ENCODE measurements at places on chromosomes 7 and 10. TPM values are rescaled to one million over a fixed set of nuclear protein-coding genes. Genes with fewer than 3 reads are reported as not detected.

The NUTM2D gene
- total RNA-seq = 0.74 TPM

The LRRC61 gene
- total RNA-seq = 21.9 TPM

DNA sequence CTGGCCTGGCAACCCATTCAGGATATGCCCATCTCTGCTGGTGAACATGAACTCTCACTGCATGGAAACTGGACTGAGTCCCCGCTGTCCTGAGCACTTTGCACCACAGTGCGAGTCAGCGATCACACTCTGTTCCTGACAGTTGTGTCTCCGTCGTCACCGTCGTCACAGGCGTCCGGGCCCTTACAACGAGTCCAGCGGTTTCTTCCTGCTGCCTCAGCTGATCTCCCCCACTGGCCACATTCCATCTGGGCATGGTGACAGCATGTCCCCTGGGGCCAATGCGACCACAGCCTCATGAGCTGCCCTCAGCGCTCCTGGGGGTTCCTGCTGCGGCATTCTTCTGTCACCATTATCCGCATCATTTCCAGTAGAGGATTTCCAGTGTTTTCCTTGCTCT, 76.8 kb upstream of the KLF6 start:
- no peak overlapping the region for H3K27ac ChIP-seq
- H3K27me3 ChIP-seq = no peaks in the 10 kb centered on the region
- no peaks in the 10 kb centered on the region for H3K36me3 ChIP-seq
- no peak overlapping the region for H3K4me3 ChIP-seq
- peaks cover 25% of the 10 kb centered on the region for H3K4me1 ChIP-seq
- no peak for DNase-seq

GRCh38 chr10:36448760-36449691, 676.4 kb upstream of the ANKRD30A start:
- H3K36me3 ChIP-seq = no peaks in the 10 kb centered on the region
- H3K27ac ChIP-seq = no peak overlapping the region
- no peaks in the 10 kb centered on the region for H3K27me3 ChIP-seq

DNA sequence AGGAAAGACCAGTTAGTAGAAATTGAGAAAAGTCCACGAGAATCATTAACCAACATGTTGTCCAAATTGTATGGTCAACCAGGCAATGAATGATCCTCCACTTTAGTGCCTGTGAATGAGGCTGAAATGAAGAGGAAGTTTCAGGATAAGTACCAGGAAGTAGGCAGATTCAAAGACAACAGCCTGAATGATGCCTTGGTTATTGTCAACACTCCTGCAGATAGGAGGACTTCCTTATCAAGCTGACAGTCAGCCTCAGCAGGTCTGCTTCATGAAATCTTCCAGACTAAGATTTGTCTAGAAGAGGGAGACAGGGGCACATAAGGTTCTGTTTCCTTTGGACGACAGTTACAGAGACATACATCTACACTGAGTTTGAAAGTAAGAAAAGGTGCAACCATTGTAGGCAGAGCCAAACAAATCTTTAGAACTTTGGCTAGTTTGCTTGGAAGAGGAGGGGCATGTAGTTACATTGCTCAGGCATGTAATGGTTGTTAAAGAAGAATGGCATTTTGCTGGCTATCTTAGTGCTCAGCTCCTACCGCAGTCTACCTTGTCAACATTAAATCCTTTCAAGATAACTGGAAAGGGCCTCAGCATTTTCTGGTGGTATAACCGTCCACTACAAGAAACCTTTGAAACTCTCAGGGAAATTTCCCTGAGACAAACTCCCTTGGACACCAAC, 81.4 kb downstream of the ABI1 start:
- H3K36me3 ChIP-seq = peaks cover 4% of the 10 kb centered on the region
- H3K27ac ChIP-seq = no peak overlapping the region
- H3K4me3 ChIP-seq = no peak overlapping the region

DNA sequence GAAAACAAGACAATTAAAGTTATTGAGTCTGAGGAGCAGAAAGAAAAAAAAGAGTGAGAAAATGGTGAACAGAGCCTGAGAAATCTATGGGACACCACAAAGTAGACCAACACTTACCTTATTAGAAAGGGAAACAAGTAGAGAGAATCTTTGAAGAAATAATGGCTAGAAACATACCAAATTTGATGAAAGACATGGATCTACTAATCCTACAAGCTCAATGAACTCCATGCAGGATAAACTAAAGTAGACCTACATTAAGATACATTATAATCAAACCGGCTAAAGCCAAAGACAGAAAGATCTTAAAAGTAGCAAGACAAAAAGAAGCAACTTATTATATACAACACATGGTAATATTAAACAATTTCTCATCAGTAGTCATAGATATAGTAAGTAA, 782.3 kb upstream of the GHITM start:
- no peak overlapping the region for H3K27ac ChIP-seq
- no peak overlapping the region for H3K4me3 ChIP-seq
- H3K36me3 ChIP-seq = no peaks in the 10 kb centered on the region
- no peaks in the 10 kb centered on the region for H3K4me1 ChIP-seq
- DNase-seq = no peak
- no peaks in the 10 kb centered on the region for H3K27me3 ChIP-seq

DNA sequence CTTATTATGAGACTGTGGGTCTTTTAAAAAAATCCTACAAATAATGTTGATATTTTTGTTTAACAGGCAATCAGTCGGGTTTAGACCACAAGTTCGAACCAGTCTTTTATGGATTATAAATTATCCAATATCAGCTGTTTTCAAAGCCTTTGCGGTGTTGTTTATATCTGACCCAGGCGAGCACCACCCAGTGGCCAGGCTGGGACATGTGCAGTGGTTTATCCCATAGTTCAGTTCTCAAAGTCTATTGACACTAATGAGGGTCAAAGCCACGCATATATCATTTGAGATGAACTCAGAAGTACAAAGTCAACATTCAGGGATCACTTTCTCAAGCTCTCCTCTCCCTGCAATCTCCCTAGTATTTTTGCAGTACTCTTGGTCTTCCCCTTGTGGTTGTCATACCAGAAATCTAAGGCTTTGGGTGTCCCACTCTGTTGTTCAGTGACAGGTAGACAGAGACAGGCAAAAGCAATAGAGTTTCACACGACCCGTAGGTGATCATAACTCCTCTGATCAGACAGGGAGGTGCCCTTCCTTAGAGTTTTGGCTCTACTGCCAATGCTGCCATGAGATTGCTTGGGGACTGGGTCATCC, 117.4 kb upstream of the POM121L12 start:
- H3K4me1 ChIP-seq = no peaks in the 10 kb centered on the region
- H3K4me3 ChIP-seq = no peak overlapping the region
- H3K27me3 ChIP-seq = no peaks in the 10 kb centered on the region
- DNase-seq = no peak
- no peak overlapping the region for H3K27ac ChIP-seq
- H3K36me3 ChIP-seq = no peaks in the 10 kb centered on the region

The LIPM gene
- total RNA-seq = not detected

The ST8SIA6 gene
- total RNA-seq = not detected

The FIS1 gene
- total RNA-seq = 86.5 TPM

DNA sequence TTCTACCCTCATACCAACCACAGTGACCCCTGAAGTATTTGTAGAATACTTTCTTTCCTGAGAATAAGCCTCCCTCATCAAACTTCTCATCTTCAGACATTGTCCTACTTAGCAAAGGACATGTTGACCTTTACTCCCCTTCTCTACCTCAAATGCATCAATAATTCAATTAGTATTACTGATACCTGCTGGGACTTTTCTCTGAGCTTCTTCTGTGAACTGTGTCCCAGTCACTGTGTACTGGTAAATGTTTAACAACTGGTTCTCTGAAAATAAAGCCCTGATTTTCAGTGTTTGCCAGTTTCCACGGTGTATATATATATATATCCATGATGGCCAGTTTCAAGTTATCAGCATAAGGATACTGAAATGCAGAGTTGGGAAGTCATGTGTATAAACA, 12.2 kb downstream of the PANK1 start:
- no peak for DNase-seq
- no peaks in the 10 kb centered on the region for H3K27me3 ChIP-seq
- no peaks in the 10 kb centered on the region for H3K4me1 ChIP-seq
- no peaks in the 10 kb centered on the region for H3K36me3 ChIP-seq
- H3K4me3 ChIP-seq = no peak overlapping the region

DNA sequence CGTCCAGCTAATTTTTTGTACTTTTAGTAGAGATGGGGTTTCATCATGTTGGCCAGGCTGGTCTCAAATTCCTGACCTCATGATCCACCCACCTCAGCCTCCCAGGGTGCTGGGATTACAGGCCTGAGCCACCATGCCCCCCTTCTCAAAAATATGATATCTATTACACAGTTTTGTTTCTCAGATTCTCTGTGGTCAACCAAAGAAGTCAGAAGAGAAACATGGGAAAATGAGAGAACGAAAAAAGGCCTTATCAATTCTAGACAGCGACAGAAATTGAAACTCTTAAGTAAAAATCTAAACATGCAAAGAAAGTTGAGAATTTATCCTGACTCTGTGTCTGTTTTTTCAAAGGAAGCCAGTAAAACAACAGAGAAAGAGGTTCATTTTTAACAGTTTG, 283.8 kb upstream of the PLXDC2 start:
- no peak for DNase-seq
- H3K27me3 ChIP-seq = no peaks in the 10 kb centered on the region
- no peak overlapping the region for H3K4me3 ChIP-seq
- no peaks in the 10 kb centered on the region for H3K4me1 ChIP-seq

The MACROH2A2 gene
- 3.6 TPM for total RNA-seq

- no peaks in the 10 kb centered on the region for H3K4me1 ChIP-seq
- H3K4me3 ChIP-seq = no peak overlapping the region
- DNase-seq = no peak
- H3K27ac ChIP-seq = no peak overlapping the region
These were observed 10.7 kb upstream of the CAPZA2 start for GRCh38 chr7:116851671-116852070.

The SLC18A3 gene
- total RNA-seq = not detected

The PGAM2 gene
- not detected for total RNA-seq

The OR2F1 gene
- not detected for total RNA-seq

GRCh38 chr7:81298951-81299666, 380.3 kb upstream of the SEMA3C start:
- H3K4me1 ChIP-seq = no peaks in the 10 kb centered on the region
- no peaks in the 10 kb centered on the region for H3K36me3 ChIP-seq
- no peaks in the 10 kb centered on the region for H3K27me3 ChIP-seq
- DNase-seq = no peak
- H3K27ac ChIP-seq = no peak overlapping the region
- no peak overlapping the region for H3K4me3 ChIP-seq

GRCh38 chr7:100358857-100359212, 918 bp downstream of the PILRB start:
- H3K27ac ChIP-seq = no peak overlapping the region
- no peak overlapping the region for H3K4me3 ChIP-seq
- no peak for DNase-seq
- H3K27me3 ChIP-seq = no peaks in the 10 kb centered on the region

DNA sequence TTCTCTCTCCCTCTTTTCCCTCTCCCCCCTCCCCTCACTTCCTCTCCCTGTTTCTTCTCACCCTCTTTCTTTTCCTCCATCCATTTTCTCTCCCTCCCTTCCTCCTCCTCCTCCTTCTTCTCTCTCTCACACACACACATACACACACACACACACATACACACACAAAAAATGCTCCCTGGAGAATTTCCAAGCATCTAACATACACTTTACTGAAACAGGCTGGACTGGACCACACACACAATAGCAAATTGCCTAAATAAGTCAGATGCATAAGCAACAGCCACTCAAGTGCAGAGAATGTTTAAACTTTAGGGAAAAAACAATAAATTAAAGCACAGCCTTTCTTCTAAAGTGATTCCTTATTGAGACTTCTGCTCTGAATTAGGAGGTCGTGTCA, 267.7 kb downstream of the FGFR2 start:
- no peaks in the 10 kb centered on the region for H3K4me1 ChIP-seq
- no peak overlapping the region for H3K4me3 ChIP-seq
- no peaks in the 10 kb centered on the region for H3K36me3 ChIP-seq
- no peaks in the 10 kb centered on the region for H3K27me3 ChIP-seq
- no peak for DNase-seq
- H3K27ac ChIP-seq = no peak overlapping the region

DNA sequence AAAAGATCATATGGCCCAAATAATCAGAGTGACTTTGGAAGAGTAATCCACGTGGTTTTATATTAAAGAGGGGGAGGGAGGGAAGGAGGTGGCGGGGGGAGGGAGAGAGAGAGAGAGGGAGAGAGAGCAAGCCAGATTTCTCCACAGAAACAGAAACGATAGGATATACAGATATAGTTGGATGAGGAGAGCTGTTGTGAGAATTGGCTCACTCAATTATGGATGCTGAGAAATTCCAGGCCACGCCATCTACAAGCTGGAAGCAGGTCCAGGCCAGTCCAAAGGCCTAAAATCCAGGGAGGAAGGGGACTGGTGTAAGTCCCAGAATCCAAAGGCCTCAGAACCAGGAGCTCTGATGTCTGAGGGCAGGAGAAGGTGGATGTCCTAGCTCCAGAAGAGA, 75.5 kb downstream of the CXCL12 start:
- peaks cover 12% of the 10 kb centered on the region for H3K4me1 ChIP-seq
- no peak overlapping the region for H3K27ac ChIP-seq
- no peaks in the 10 kb centered on the region for H3K36me3 ChIP-seq

DNA sequence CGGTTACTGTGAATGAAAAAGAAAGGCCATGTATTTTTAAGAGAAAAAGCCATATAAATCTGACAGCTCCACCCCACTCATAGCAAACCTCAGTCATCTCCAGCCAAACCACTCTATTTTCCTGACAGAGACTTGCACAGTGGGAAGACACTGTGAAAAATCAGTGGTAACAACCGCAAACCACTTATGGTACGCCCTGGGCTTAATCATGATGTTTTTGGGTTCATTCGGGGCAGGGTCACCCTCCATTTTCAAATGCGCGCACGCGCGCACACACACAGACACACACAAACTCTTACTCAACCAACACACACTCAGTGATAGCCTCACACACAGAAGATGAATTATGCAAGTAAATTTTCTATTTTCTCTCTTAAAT, 82.1 kb upstream of the HPS1 start:
- H3K4me3 ChIP-seq = no peak overlapping the region
- no peak for DNase-seq
- no peaks in the 10 kb centered on the region for H3K4me1 ChIP-seq
- peaks cover 3% of the 10 kb centered on the region for H3K27me3 ChIP-seq

GRCh38 chr10:48905311-48905710, 34.3 kb downstream of the LRRC18 start:
- H3K4me3 ChIP-seq = no peak overlapping the region
- no peak overlapping the region for H3K27ac ChIP-seq
- no peak for DNase-seq
- H3K36me3 ChIP-seq = no peaks in the 10 kb centered on the region
